Ecto neural progenitor cell (in vitro differentiated cells): ENCODE measurements at places on chromosomes 6 and 20.

DNA sequence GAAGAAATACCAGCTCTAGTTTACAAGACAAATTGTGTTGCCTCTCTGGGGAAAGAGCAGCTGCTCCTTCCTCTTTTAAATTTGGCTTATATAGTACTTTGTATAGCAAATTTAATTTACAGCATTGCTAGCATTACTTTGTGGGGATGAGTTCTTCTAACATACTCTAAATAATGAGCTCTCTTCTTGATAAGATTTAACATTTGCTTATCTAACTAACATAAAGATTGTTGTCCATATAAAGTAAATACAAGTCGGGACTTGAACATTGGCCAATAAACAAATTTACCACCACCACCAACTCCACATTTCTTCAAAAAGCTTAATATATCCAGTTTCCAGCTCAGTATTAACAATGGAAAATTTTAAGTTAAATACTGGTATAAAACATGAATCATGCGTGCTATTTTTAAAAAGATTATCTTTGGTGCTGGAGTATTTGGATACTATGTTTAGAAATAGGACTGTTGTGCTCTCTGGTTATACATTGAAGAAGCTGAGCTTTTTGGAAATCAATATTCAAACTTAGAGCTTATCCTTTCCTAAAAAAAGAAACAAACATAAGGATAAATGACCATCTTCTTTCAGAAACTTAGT lies 1146.9 kb upstream of the GJE1 start:
- no peak for DNase-seq

DNA sequence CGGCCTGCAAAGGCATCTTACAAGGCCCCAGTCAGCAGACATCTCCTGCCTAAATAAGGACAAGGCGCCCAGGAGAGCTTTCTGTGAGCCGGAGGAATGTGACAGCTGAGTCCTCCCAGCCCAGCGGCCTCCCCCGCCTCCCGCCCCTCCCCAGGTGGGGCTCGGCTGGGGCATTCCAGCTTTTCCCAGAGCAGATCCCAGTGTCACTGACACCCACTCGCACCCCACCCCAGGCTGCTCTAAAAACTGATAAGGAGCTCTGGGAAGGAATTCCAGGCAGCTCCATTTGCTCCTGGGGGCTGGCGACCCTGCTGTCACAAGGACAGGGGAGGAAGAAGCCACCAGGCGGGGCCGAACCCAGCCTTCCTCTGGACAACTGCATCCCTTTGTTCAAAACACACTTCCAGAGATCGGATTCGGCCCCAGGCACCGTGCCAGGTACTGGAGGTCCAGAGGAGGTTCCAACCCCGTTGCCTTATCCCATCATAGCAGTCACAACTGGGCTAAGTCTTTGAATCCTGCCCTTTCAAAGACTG lies 49.7 kb downstream of the JPH2 start:
- DNase-seq: peak; percentile 82

GRCh38 chr6:55176958-55177357 lies 2.6 kb downstream of the HCRTR2 start:
- no peak for DNase-seq

DNA sequence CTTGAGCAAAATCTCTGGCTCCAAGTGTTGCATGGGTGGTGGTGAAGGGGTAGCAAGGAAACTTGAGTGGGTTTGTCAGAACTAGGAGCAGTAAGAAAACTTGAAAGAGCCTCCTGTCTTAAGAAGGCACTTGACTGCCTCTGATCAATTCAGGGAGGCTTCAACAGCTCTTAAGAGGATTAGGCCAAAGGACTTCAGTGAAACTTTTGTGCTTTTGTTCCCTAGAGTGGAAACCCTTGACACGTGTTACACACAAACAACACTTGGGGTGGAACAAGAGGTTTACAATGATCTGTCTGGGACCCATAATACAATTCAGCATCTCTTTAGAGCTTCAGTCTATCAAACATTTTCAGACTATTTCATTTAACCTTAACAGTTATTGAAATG lies 80.1 kb upstream of the ARMC2 start:
- DNase-seq: no peak

DNA sequence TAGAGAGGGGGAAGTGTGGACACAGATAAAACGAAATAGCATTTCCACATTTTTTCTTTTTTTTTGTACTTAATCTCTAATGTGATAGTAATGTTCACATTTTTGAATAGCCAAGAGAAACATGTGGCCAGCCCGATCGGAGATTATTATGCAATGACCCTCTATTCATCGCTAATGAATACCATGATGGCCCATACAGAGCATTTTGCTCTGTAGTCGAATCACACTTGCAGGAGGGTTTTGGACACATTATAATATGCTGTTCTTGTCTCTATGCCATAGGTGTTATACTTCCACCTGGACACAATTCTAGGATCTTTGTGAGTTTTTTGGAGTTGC lies 60.1 kb downstream of the MTHFD1L start:
- no peak for DNase-seq

DNA sequence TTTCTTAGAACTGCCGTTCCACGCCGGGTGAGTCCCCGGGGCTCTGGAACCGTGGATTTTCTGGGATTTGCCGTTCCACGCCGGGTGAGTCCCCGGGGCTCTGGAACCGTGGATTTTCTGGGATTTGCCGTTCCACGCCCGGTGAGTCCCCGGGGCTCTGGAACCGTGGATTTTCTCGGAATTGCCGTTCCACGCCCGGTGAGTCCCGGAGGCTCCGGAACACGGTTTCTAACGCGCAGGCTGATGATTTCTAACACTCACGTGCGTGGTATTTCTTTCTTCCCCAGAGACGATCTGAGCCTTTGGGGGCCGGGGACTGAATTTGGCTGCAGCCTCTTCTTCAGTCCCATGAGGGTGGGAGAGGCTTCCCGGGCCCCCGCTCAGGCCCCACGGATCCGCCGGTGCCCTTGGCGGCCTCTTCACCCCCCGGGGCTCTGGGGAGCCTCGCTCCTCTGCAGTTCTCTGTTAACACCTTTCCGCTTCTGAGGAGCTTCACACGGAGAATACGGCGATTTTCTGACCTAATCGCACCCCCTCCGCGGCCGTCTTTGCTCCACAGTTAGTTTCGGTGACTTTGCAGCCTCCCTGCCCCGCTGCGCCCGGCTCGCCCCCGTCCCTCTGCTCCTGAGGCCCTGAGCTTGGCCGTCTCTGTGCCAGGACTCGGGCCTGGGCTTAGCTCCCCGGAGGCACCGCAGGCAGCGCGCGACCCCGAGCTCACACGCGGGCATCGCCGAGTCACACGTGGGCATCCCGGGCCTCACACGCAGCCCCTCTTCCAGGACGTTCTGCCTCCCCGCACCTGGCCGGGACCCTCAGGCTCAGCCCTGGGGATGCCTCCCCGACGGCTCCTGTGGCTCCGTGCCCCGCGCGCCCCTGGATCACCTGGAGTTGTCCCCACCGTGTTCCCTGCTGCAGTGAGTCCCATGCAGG lies 7.2 kb upstream of the KIF25 start:
- DNase-seq: peak; percentile 58

DNA sequence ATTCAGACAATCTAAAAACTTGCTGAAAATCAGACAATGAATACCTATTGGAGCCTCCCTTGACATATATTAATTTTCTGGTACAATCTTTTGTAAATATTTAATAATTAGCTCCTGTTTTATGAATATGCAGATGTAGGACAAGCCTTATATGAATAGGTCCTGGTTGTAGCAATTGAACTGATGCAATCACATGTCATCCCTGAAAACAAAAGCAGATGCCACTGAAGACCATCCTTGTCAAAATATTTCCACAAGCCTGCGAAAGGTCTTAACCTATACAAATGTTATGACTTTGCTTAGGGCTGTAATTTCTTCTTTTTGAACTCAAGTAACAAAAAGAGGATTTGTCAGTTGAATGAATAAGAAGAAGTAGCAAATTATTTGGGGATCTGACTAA lies 722.1 kb downstream of the EYS start:
- DNase-seq: no peak

- no peak for DNase-seq
These were observed 57.5 kb downstream of the RIN2 start for GRCh38 chr20:19815553-19815991.

DNA sequence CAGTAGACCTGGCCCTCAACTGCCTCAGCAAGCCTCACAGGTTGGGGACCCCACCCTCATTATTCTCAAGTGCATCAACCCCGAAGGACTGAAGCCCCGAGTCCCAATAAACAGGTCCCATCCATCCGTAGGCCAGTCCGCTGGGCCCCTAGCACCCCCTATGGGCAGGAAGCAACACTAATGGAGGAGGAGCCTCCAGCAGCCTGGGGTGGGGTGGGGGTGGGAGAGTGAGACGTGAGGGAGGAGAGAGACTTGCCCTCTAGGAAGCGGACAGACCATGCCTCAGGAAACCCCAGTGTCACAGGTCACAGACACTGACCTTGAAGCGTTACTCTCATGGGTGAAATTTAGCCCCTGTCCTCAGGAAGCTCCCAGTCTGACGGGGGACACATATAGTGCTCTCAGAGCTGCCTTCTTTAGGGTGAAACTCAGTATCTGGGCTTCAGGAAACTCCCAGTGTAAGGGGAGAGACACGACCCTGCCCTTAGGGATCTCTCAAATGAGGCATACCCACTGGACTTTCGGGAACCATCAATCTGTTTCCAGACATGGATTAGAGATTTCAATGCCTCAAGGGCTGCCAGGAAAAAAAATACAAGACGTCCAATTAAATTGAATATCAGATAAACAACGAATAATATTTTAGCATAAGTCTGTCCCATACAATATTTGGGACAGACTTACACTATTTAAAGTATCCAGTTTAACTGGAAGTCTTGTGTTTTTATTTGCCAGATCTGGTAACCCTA lies 125.8 kb downstream of the MRPL14 start:
- peak; percentile 77 for DNase-seq

DNA sequence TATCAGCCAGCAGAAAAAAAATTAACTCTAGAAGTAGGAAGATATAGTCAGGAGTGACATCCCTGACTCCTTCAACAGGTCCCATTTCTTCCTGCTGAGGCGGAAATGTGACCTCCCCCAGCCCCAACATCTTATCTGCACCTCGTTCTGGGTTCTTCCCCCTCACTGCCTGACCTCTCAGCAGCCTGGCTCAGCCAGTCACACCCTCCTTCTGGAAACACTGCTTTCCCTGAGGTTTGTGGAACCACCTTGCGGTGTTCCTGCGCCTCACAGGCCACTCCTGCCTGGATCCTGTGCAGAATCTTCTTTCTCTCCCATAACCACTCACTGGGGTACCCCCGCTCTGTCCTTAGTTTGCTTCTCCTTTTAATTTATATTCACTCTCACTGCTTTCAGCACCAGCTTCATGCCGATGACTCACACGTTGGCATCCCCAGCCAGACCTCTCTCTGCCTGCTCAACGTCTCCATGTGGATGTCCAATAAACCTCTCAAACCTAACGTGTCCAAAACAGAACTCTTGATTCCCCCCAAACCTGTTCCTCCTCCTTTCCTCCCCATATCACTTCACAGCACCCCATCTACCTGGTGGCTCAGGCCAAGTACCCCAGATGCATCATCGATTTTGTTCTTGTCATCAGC lies 222.8 kb upstream of the PLN start:
- no peak for DNase-seq

DNA sequence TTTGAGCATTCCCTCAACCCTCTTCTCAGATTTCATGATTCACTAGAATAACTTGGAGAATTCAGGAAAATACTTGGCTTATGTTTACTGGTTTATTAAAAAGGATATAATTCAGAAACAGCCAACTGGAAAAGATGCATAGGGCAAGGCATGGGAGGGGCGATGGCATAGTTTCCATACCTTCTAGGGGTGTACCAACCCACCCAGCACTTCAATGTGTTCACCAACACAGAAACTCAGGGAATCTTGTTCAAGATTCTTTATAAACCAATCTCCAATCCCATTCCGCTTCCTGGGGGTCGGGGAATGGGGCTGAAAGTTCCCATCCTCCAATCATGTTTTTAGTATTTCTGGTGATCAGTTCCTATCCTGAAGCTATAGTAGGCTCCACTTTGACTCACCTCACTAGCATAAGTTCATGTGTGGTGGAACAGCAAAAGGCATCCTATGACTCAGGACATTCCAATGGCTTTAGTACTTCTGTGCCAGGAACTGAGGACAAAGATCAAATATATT lies 164.4 kb downstream of the SIM1 start:
- no peak for DNase-seq

DNA sequence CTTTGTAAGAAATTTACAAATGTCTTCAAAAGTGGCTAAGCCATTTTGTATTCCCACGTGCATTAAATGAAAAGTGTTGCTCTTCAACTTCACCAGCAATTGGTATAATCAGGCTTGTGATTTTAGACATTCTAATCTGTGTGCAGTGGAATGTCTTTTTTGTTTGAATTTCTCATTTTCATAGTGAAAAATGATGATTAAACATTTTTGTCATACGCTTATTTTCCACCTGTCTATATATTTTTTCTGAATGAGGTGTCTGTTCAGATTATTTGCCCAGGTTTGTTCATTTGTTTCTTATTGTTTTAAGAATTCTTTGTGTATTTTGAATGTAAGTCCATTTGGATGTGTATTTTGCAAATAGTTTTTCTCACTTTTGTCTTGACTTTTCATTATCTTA lies 558.1 kb downstream of the TENT5A start:
- DNase-seq: no peak

GRCh38 chr6:144696610-144697368 lies 411.7 kb downstream of the UTRN start:
- no peak for DNase-seq

GRCh38 chr6:156864557-156864956 lies 87.4 kb downstream of the ARID1B start:
- no peak for DNase-seq

- no peak for DNase-seq
These were observed 473.6 kb upstream of the AGPAT4 start for GRCh38 chr6:161747506-161747905.

- DNase-seq: no peak
These were observed 4.1 kb downstream of the CCDC170 start for GRCh38 chr6:151497905-151498304.

DNA sequence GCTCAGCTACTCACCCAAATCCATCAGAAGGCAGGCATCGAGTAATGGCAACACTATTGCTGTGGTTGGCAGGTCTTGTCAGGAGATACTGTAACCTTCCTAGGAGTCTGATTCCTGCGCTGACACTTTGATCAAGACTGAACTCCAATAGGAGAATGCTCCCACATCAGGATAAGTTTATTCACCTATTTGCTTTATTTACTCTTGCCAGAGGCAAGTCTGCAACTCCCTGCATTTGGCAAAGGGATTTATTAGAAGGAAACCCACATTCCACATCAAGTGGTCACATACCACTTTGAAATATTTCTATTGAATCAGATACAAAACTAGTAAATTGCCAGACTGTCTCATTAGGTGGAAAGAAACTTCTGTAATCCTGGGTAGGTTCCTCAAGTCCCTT lies 43.5 kb downstream of the ZFAND3 start:
- no peak for DNase-seq

DNA sequence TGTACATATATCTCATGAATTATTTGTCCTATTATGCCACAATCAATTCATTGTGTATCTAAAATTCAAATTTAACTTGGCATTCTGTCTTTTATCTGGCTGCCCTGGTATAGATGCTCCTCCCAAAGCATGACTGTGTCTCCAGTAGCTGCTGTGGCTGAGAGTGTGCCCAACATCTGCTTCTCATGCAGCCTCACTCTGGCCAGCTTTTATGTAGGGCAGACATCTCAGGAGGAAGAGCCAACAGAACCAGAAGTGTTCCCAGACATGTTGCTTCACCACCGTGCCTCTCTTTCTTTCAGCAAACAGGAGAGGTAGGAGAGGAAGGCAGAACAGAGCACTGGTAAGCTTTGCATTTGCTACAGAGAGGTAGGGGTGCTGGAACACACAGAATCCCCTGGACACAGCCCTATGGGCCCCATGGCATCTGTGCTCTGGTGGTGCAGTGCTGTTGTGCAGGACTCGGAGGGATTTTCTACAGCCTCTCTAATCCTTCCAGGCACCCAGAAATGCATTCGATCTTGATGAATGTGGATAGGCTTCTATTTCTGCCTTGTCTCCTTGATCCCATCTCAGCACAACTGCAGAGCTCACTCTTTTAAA lies 637.1 kb downstream of the UTRN start:
- no peak for DNase-seq
